Adrenal gland (tissue), 19 donors: ENCODE measurements at places on chromosomes 6 and 20. TPM values are rescaled to one million over a fixed set of nuclear protein-coding genes. Genes with fewer than 3 reads are reported as not detected.
A peak's percentile ranks its signal among the peaks of the same experiment; 100 is the strongest.

GRCh38 chr6:30767158-30767943, 23.0 kb upstream of the IER3 start:
- no peak for DNase-seq

GRCh38 chr20:24746351-24746685, 202.8 kb upstream of the CST7 start:
- no peak for DNase-seq

- DNase-seq = no peak
Observed at GRCh38 chr20:15913391-15914025, 659.7 kb downstream of the KIF16B start.

GRCh38 chr6:147986846-147987245, 355.8 kb upstream of the SASH1 start:
- DNase-seq = no peak

- DNase-seq = no peak
Observed at GRCh38 chr20:44087051-44087856, 99.7 kb downstream of the JPH2 start.

GRCh38 chr6:129749749-129750120, 39.8 kb upstream of the ARHGAP18 start:
- no peak for DNase-seq

- no peak for DNase-seq
Observed at GRCh38 chr6:23435126-23435525, 690.9 kb upstream of the NRSN1 start.

GRCh38 chr6:22020299-22021003, 276.4 kb downstream of the PRL start:
- no peak for DNase-seq

DNA sequence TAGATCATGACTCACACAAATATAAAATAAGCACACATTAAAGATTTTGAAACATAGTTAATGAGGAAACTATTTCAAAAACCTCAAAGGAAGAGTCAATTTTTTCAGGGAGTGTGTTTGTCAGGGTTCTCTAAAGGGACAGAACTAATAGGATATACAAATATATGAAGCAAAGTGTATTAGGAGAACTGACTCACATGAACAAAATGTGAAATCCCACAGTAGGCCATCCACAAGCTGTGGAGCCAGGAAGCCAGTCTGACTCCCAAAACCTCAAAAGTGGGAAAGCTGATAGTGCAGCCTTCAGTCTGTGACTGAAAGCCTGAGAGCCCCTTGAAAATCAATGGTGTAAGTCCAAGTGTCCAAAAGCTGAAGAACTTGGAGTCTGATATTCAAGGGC, 898.0 kb upstream of the EYS start:
- DNase-seq = no peak

DNA sequence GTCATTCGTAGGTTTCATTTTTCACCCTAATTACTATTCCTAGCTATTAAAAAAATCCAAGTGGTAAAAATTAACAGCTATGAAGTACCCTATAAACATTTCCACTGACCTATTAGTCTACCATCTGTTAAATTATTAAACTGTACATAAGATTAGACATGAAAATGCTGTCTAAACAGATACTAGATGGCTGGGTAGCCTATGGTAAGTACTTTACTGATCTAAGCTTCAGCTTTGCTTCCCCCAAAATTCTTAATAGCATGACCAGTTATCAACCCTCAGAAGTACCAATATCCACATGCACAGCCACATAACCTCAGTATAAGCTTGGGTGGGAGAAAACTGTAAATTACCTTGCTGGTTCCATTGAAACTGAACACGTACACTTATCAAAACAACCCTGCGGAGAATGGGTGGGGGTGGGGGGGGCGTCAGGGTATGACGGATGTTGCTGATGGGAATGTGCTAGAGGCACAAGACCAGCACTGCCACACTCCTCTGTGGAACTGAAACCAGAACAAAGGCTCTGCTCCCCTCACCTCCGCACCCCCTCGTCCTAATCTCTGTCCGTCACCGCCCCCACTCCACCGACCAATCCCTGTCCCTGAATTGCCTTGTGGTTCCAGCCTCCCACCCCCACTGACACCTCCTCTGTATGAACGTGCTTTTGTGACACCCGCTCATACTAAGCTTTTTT, 45.3 kb downstream of the B4GALT5 start:
- no peak for DNase-seq

DNA sequence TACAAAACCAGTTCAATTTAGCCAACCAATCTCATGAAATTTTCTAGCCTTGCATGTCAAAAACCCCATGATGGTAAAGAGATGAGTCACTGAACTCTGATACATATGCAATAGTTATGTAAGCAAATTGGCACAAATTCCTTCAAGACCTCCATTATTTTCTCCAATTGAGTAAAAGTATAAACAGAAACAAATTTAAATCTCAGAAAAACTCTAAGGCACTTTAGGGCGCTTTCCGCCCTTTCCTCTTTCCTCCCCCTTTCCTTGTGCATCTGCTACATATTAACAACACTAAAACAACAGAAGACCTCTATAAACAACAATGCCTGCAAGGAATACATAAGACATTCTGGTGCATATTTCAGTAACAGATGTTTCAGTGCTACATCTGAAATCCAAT, 48.5 kb downstream of the KIF13A start:
- no peak for DNase-seq

- peak; percentile 67 for DNase-seq
Observed at GRCh38 chr20:45433316-45433715, 17.4 kb downstream of the PIGT start.

- DNase-seq = no peak
Observed at GRCh38 chr6:155108070-155108820, 113.1 kb downstream of the TIAM2 start.

- no peak for DNase-seq
Observed at GRCh38 chr6:140414966-140415620, 1040.6 kb upstream of the CITED2 start.

DNA sequence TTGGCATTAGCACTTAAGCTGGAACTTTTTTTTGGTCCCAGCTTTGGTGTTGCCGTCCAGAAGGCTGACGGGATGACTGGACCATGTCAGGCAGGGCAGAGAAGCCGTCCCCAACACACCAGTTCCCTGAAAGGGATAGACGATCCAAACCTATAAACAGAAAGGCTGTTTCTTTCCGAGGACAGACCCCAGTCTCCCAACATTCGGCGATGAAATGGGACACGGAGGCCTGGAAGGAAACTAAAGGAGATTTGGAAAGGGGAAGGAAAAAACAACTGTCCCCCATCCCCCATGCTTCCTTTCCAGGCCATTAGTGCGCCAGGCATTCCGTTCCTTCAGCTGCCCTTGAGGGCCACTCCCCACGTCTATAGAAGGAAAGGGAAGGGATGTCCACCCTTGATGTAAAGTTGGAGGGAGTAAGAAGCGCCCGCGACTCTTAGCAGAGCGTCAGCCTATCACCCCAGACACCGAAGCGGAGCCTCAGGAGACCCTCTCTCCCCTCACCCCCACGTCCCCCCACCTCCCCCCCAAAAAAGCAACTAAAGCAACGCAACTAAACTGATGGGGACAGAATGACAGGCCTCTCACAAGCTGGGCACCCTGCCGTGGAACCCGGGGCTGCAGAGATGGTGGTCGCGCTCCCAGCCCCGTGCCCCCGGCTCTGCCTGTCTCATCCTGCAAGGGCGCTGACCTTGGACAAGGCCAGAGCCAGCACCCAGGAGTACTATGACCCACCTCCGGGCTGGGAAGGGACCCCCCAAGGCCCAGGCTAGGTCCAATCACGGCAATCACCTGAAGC, 638 bp downstream of the BLCAP start:
- peak; percentile 25 for DNase-seq

GRCh38 chr6:71499667-71500066, 211.1 kb downstream of the OGFRL1 start:
- no peak for DNase-seq

DNA sequence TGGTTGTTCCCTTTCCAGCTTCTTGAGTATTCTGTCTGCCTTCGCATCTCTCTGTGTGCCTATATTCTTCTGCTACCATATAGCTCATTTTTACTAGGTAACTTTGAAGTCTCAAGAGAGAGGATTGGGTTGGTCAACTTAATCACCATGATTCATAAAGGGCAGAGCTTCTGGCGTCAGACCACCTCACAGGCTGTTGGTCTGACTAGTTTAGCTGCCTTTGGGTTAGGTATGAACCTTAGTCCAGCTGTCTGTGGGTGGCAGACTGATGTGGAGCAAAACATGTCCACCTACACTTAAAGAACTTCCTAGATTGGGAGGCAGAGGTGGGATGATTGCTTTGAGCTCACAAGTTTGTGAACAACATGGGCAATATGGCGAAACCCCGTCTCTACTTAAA, 192.2 kb upstream of the SGK1 start:
- DNase-seq = no peak

The RAB22A gene
- total RNA-seq = 22.4 TPM

The LYRM4 gene
- 24.5 TPM for total RNA-seq

The SLC2A4RG gene
- 89.3 TPM for total RNA-seq

The SLC24A3 gene
- total RNA-seq = 4.0 TPM

The ESR1 gene
- total RNA-seq = 2.6 TPM

The PNPLA1 gene
- not detected for total RNA-seq

The VSX1 gene
- 0.65 TPM for total RNA-seq

The FITM2 gene
- 19.0 TPM for total RNA-seq

The BPIFA1 gene
- total RNA-seq = not detected
